Calu3 (cell line): ENCODE measurements at places on chromosomes 11 and 22.

GRCh38 chr22:32407936-32408335, 4.1 kb downstream of the RTCB start:
- no peak for DNase-seq

GRCh38 chr11:124036666-124037065, 4.5 kb downstream of the OR10G7 start:
- DNase-seq = no peak

DNA sequence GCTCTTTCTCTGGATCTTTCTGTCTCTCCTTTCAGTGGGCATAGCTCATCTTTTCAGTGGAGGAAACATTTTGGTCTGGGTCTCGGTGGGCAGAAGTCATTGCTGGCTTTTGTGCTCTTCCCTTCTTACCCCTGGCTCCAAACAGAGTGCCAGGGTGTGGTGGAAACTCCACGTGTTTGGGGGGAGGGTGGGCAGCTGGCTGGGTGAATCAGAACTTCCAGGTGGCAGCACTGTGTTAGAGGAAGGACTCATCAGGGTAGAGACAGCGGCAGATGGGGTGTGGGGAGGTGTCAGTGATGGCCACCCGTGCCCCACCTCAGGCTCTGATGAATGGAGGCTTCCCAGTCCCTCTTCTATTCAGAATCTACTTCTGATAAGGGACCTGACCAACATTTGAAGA, 114.0 kb downstream of the GRIK4 start:
- no peak for DNase-seq

DNA sequence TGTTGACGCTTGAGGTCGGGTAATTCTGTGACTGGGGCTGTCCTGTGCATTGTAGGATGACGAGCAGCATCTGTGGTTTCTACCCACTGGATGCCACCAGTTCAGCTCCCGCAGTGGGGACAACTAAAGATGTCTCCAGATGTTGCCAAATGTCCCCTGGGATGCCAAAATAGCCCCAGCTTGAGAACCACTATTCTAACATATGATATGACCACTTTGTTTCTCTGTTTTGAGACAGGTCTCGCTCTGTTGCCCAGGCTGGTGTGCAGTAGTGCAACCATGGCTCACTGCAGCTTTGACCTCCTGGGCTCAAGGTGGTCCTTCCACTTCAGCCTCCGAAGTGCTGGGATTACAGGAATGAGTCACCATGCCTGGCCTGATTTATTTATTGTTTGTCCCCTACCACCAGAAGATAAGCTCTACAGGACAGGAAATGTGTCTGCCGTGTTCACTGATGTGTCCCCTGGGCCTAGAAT, 4.4 kb upstream of the MEN1 start:
- no peak for DNase-seq

DNA sequence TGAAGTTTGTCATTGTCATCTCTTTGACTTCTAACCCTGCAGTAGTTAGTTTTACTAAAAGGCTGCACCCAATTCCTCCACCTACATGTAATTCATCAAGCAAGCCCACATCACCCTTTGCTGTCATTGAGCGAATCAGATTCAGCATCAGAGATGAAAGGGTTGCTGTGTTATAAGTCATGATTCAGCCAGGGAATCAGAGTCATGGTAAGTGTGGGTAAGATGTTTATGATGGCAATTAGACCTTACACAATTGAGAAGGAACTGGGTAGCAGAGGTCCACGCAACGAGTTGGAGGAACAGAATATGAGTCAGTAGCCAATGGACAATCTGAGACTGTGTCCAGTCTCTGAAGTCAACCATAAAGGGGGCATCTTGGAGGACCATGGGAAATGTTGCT, 162.8 kb upstream of the SNX19 start:
- no peak for DNase-seq

- no peak for DNase-seq
Measured at GRCh38 chr11:35003658-35004057, 87.2 kb downstream of the PDHX start.

DNA sequence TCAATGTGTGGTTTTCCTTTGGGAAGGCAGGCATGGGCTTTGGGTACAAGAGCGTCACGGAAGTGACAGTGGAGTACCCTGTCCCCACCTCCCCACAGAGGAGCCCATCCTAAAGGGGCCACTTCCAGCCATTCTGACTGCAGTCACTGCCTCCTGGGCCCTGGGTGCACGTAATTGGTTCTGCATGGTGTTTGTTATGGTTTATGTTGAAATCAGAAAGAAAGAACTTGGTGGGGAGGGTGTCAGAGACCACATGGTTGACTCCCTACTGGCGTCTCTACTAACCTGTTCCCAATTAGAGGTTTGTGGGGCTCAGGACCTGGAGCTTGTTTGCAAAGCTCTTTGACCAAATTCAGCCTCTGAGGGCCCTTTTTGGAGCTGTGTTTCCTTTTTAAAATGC, 40.8 kb downstream of the RIBC2 start:
- no peak for DNase-seq

DNA sequence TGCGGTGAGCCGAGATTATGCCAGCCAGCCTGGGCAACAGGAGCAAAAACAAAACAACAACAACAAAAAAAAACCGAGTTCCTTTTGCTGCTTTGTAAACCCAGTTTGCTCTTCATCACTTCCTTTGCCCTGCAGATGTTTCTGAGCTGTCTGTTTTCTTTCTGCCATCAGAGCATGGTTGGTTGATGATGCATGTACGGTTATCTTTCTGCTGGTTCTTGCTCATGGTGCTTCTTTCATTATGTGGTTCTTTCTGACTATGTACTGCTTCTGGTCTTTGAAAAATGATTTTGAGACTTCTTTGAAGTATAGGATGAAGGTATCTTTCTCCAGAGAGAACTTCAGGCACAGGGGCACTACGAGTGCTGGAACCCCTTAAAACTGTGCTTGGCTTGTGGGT, 13.2 kb downstream of the TANGO2 start:
- no peak for DNase-seq

GRCh38 chr22:50175921-50176849, 5.7 kb downstream of the PANX2 start:
- DNase-seq = no peak

DNA sequence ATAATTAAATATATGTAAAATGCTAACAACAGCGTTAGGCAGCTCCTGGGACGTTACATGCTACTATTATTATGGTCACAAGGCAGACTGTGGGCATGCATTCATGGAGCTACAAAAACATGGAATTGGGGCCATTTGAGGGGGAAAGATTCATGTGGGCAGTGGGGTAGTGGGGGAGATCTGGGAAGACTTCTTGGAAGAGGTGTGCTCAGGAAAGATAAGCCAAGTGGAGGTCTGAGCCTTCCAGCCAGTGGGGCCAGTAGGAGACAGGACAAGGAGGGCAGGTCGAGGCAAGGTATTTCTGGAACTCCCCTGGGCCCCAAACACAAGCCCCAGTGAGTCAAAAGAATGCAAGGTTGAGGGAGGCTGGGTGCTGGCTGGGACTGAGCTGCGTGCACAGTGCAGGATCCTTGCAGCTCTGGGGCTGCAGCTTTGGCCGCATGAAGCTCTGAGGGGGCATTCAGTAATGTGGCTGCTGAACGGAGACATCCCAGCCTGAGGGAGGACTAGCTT, 35.4 kb downstream of the CYTH4 start:
- DNase-seq = no peak

DNA sequence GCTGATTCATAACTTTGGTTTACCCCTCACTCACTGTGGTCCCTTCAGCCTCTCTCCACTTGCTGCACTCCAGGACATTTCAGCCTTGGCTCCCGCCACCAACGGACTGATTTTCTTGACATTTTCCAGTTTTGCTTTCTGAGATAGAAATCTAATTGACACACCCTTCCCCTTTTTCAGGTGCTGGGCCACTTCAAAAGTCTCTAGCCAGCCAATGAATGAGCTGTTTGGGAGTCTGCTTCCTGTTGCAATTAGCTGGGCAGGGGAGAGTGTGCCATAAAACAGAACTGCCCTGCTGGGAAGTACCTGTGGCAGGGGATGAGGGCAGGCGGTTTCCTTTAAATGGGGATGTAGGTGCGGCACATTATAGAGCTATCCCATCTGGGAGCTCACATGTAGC, 21.1 kb upstream of the PLET1 start:
- no peak for DNase-seq

GRCh38 chr11:19460718-19461405, 220.1 kb upstream of the E2F8 start:
- DNase-seq = no peak

DNA sequence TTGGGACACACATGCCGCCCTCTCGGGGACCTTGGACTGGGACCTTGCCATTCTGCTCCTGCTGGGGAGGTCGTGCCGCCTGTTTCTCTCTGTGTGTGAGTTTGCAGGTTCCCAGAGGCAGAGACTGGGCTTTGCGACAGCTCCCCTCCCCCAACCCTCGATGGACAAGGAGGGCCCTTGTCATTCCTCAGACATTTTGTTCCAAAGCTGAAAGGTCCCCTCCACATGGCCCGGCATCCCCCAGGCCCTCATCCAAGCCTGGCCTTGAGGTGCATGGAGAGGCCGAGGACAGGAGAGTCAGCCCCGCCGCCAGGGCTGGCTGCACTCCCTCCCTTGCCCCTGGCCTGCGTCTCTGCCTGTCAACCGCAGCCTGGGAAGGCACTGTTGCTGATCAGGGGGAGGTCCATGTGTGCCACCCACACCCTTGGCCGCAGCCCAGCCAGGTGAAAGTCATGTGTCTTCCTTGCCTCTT, 25.6 kb downstream of the FADS2 start:
- no peak for DNase-seq

DNA sequence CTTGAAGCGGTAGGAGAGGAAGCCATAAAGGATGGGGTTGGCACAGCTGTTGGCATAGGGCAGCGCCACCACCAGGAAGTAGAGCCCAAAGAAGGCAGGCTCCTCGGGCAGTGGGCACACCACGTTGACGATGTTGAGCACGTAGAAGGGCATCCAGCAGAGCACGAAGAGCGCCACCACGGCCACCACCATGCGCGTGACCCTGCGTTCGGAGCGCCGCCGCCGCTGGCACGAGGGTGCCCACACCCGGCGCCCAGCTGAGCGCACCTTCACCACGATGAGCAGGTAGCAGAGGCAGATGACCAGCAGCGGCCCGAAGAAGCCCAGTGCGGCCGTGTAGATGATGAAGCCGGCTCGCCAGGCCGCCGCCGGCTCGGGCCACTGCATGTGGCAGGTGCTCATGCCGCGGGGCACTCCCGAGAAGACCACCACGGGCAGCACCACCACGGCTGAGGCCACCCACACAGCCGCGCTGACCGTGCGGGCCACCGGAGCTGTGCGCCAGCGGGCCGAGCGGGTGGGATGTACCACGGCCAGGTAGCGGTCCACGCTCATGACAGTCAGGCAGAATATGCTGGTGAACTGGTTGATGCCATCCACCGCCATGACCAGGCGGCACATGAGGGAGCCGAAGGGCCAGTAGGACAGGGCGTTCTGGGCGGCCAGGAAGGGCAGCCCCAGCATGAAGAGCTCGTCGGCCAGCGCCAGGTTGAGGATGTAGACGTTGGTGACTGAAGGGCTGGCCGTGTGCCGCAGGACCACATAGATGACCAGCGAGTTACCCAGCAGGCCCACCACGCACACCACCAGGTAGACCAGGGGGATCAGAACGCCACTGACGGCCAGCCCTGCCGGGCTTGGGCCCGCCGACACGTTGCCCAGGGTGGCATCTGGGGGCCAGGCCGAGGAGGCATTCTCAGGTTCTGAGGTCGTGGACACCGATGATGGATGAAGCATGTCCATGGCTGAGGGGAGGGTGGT, 5.1 kb downstream of the SSTR3 start:
- no peak for DNase-seq

GRCh38 chr22:47681411-47682165, 919.1 kb downstream of the TBC1D22A start:
- no peak for DNase-seq

- DNase-seq = peak; percentile 76
Measured at GRCh38 chr11:65308281-65308891, 6.3 kb upstream of the CDC42EP2 start.

DNA sequence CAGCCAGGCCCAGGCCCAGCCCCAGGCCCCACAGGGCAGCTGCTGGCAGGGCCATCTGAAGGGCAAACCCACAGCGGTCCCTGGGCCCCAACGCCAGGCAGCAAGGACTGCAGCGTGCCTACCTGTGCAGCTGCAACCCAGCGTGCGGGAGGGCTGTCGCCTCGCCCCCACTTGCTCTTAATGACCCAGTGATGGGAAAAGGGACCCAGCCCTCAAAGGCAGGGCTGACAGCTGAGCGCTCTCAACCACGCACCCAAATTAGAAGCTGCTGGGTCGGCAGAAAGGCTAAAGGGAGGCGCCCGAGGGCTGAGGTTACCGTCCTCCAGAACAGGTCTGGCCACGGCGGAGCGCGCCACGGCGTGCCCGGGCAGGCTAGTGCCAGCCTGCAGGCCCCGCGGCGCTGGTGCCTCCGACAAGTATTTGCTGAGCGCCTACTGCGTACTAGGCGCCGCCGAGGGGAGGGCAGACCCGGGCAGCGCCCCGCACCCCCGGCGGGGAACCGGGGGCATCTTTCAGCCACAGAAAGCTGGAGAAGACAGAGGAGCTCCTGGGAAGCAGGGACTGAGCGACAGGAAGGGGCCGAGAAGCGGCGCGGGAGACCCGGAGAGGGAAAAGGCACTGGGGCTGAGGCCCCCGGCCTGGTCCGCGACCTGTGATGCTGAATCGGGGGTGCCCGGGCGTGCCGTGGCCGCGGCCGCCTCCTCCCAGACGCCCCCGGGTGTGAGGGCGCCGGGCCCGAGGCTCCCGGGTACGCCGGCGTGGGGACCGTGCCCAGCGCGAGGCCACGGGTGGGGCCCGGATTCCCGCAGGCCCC, 773 bp downstream of the HRAS start:
- peak; percentile 47 for DNase-seq

GRCh38 chr11:107468596-107468995, 11.0 kb upstream of the CWF19L2 start:
- DNase-seq = peak; percentile 2

DNA sequence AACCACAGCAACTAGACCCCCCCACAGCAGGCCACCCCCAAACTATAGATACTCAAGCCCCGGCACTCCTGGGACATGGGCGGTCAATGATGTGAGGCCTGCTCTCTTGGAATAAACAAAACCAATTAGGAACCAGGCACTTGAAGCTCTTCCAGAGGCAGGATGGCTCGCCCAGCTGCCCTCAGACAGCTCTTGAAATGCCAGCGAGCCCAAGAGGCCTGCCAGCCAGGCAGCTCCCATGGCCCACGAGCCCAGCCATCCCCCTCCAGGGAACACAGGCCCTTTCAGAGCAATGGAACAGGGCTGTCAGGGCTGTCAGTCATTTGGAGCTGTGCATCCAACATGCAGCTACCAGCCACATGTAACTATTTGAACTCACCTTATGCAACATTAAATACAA, 34.0 kb upstream of the TFIP11 start:
- DNase-seq = no peak
